Epithelial cell of esophagus (primary cell): ENCODE measurements at places on chromosomes 7 and 10.

GRCh38 chr10:94005050-94005449 is 11.3 kb downstream of the PLCE1 start:
- DNase-seq = peak; percentile 65

GRCh38 chr10:113683300-113683699 is 3.6 kb downstream of the CASP7 start:
- DNase-seq = no peak

DNA sequence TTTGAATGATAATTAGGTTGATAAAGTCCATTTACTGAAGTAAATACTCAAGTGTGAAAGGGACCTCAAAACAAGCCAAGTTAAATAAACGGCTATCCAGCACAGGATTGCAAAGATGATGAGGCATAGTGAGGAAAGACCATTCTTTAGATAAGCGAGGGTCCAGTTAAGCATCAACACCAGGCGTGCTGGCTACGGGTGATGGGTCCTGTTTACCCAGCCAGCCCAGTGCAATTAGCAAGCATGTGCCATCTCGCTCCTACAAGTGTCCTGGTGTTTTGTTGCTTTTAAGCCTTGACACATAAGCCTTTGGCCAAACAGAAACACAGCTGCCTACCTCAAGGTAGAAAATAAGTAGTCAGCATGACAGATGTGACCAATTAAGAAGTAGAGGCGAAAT is 7.1 kb downstream of the NEBL start:
- no peak for DNase-seq

DNA sequence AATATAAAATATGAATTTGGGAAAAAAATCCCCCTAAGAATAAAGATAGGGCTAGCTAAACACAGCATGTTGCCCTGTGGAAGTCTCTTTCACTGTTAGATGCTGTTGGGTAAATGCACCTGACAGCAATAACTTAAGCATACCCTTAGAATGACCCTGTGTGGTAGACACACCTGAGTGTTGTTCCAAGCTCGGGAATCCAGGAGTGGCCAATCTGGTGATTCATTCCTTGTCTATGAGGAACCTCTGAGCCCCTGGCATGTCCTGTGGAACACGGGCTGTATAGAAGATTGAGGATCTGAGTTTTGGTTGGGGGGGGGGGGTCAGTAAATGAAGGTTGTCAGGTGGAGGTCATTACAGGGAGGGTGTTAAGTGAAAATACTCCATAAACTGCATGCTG is 730.0 kb upstream of the IGFBP3 start:
- DNase-seq = peak; percentile 98

- peak; percentile 60 for DNase-seq
These were observed 63.3 kb upstream of the GHITM start for GRCh38 chr10:84076047-84076388.

- peak; percentile 77 for DNase-seq
These were observed 17.7 kb upstream of the PPIF start for GRCh38 chr10:79329529-79329928.

DNA sequence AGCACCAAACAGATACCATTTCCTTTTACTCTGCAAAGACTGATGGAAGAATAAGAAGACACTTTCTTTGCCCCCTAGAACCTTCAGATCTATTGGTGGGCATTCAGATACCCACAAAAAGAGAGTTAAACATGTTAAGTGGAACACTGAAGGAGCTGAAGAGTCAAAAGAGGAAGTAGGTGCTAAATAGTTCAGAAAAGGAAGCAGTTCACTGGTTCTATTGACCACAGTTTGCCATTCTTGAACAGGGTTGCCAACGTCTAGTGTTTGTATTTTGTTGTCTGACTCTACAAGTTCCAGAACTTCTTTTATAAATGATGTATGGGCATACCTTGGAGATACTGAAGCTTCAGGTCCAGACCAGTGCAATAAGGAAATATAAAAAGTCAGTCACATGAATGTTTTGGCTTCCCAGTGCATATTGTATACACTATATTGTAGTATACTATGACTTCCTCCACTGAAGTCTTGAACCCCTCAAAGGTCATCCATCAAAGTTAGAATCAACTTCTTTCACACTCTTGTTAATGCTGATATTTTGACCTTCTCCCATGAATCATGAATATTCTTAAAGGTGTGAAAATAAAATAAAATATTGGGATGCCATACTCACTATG is 47.5 kb upstream of the AGR3 start:
- DNase-seq = no peak

DNA sequence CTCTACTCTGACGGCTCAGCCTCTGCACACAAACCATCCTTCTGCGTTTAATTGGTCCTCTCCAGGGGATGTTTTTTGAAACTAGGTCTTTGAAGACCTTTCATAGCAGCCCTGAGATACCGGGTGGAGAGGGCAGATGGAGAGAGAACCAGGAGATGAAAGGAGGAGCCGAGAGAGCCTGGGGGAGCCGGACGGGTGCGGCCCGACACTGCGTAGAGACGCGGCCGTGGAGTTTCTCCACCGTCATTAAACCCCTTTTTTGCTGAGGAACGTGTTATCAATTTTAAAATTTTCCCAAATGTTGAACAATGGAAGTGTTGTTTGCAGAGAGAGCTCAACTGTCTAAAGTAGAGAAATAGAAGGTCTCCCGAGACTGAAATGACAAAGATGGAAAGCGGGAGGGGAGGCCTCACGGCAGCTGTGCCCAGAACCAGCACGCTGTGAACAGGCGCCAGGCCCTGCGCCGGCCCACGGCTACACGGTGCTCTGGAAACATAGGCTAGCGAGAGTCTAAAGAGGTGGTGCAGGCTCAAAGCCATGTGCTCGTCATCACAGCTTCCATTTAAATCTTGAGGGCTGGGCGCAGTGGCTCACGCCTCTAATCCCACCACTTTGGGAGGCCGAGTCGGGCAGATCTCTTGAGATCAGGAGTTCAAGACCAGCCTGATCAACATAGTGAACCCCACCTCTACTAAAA is 307.0 kb downstream of the PTPRN2 start:
- no peak for DNase-seq

- no peak for DNase-seq
These were observed 28.3 kb downstream of the HIPK2 start for GRCh38 chr7:139749545-139749944.

DNA sequence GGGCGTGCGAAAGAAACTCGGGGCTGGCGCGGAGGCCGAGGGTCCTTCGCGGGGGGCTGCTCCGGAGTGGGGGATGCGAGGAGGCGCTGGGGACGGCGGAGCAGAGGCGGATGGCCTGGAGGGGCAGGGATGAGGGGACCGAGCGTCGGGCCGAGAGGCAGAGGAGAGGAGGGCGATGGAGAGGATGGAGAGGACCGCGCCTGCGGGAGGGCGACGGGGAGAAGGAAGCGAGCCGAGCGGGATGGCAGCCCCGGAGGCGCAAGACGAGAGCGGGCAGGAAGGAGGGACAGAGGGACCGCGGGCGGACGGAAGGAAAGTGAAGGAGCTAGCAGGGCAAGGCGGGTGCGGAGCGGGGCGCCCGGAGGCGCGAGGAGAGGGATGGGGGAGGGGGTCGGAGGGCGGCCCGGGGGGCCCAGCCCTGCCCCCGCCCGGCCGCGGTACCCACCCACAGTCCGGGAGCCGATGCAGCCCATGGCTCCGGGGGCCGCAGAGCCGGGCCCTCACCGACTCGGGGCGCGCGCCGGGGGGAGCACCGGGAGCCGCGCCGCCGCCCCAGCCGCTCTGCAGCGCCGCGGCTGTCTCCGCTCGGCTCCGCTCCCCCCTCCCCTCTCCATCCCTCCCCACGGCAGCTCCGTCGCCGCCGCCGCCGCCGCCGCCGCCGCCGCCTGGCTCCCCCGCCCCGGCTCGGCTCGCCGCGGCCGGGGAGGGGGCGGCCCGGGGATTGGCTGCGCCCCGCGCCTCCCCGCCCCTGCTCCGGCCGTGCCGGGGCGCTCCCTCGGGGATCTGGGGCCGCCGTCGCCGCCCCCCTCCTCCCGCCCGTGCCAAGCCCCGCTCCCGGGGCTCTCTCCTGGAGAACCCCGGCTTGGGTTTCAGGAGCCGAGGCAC is at the start of gene FAM131B:
TSS of gene FAM131B (minus strand) at position 583 of the 885 bp plus-strand sequence. CDS start at position 473, 110 bp downstream.
- DNase-seq = no peak

GRCh38 chr10:11936389-11937152 is 106.0 kb downstream of the UPF2 start:
- no peak for DNase-seq

GRCh38 chr7:22921386-22922086 is 92.4 kb downstream of the HYCC1 start:
- DNase-seq = no peak

DNA sequence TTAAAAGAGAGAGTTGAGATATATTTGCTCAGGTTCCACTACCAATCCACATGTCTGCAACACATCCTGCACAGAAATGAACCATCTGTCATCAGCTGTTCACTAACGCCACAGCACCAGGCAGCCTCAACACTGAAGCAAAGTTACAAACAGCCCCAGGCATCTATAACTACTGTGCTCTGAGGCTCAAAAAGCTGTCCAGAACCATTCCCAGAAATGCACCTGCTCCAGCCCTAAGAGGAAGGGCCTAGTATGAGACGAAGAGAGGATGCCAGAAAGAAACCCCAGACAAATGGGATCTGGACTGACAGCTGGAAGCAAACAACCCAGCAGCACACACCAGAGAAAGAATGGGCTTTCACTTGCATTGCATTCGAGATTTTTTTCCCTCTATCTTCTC is 159.3 kb downstream of the ELMO1 start:
- no peak for DNase-seq

DNA sequence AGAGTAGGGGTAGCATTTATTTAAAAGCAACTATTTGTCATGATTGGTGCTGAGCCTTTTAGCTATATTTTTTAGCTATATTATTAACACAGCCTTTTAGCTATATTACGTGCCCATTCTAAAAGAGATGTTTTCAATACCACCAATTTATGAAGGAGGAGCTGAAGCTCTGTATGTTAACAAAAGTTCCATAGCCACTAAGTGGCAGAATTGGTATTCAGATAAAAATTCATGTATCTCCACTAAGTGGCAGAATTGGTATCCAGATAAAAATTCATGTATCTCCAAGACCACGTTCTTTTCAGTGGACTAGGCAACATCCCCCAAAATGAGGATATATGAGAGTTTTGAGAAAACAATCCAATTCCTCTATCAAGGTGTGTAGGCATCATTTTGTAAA is 268.6 kb downstream of the HGF start:
- DNase-seq = peak; percentile 8

DNA sequence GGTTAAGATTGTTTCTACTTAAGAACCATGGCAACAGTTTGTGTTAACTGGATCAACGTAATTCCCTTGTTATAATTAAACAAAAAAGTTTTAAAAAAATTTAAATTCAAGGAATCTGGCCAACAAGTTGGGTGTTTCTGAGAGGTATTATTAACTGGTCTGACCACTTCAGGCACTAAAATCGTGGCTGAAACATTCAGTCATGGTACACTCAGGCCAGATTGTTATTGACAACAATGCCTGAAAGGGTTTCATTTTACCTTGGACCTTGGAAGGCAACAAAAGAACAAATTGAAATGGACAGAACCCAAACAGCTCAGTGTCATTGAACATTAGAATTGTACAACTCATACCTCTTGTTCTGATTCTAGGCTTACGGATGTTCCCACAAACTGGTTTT is 103.3 kb upstream of the ARMC3 start:
- peak; percentile 14 for DNase-seq

DNA sequence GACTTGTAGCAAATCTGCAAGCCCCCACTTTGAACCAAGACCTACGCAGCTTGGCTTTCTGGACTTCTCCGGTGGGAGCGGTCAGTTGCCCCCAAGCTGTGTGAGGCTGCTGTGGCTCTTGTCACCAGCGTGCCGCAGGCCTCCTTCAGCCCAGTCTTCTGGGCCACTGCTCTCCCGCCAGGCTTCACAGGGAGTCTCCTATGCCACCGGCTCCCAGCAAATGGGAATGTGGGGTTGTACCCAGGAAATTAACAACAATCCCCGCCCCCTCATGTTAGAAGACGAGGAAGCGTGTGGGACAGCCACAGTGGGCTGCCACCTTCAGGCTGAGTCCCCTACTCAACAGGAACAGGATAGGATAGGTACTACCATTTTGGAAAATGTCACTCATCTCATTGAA is 4.2 kb downstream of the WDR86 start:
- no peak for DNase-seq

DNA sequence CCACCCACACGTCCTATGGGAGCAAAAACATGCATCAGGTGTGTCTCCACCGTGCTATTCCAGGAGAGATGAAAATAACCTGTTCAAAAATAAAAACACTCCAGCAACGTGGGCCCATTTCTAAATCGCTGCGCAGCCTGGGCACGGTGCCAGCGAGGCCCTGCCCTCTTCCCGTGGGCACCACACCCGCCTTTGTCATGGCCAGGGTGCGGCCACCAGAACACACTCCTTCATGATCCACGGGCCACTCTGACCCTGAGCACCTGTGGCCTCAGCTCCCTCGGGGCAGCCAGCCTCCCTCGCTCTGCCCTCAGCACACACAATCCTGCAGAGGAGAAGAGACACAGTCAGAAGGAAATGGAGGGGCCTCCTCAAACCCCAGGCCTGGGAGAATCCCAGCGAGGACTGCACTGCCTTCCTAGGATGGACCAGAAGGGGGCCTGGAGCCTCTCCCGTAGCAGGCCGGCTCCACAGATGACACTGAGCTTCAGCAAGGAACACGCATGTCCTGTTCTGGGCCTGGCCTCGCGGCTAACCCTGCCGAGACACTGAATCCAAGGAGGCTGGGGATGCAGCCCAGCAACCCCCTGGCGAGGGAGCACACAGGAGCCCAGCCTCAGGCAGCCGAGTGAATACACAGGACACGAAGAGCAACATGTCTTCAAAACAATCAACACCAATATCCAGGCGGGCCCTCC is 169.0 kb downstream of the MAD1L1 start:
- peak; percentile 50 for DNase-seq

GRCh38 chr10:49803988-49804387 is 41.9 kb upstream of the OGDHL start:
- peak; percentile 33 for DNase-seq

GRCh38 chr7:134196439-134196838 is 69.3 kb downstream of the LRGUK start:
- DNase-seq = no peak

- DNase-seq = no peak
These were observed 420.9 kb upstream of the MGMT start for GRCh38 chr10:129046065-129046681.

DNA sequence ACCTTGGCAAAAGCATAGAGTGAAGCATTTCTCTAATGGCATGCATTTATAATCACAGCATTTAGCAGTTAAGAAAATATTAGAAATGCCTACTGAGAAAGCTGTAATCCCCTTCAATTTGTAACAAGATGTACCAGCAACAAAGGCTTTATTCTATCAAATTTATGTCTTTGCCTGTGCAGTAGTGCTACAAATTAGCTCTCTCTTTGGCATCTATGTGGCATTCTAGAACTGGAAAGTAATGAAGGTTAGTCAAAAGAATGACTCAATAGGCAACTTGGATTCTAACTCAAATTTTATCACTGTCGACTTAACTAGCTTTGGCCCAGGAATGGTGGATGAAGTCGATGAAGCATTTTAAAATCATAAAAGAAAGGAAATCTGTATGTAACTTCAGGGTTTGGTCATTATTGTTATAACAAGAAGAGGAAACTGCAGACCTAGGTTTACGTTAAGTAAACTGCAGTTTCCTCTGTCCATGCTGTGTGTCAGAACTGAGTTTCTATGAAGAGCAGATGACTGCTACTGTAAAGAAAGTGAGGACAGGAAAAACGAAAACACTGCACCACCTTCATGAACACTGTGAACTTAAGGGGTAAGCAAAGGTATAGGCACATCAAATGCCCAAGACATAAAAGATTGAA is 140.0 kb downstream of the RAPGEF5 start:
- DNase-seq = no peak
